ENCODE measurements at places on chromosomes 3 and 15. TPM values are rescaled to one million over a fixed set of nuclear protein-coding genes. Genes with fewer than 3 reads are reported as not detected.

- DNase-seq: no peak
Observed at GRCh38 chr3:87045473-87045872, 54.5 kb upstream of the VGLL3 start.

GRCh38 chr3:147392625-147392946 lies 13.8 kb downstream of the ZIC4 start:
- DNase-seq: no peak

DNA sequence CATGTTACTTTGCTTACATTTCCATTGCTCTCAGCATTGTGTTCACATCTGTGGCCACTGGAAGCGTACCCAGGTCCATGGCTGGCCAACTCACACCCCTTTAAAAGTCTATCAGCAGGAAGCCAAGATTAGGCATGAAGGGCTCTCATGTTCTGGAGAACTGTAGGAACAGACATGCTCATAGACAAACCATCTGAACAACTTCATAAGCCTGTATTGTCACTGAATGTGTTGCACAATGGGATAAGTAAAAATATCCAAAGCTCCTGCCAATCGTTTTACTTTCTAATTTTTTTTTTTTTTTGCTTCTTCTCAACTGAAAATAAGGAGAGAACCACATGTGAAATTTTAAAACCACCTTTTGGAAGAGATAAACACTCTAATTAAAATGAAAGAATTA lies 6.4 kb downstream of the RPLP1 start:
- DNase-seq: no peak

The DOCK3 gene
- total RNA-seq: 15.2 TPM

- peak; percentile 96 for DNase-seq
Observed at GRCh38 chr3:153209596-153209995, 47.6 kb downstream of the RAP2B start.

DNA sequence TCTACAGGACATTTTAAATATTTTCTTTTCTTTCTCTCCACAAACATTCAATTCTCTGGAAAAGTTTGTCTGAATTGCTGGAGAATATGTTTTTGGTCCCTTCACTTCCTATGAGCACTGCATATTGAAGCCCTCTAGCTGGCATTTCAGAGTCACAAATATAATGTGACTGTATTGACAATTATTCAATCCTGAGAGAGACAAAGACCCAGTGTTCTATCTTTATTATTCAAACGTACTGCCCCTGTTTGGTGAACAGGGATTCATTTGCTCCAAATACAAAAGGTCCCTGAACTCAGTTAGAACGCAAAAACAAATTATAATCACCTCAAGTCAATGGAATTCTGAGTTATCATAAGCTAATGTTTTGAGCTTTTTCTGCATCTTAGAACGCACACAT lies 173.1 kb upstream of the CDIN1 start:
- no peak for DNase-seq

The CLRN1 gene
- not detected for total RNA-seq

- no peak for DNase-seq
Observed at GRCh38 chr3:171257251-171258203, 202.7 kb downstream of the TNIK start.

DNA sequence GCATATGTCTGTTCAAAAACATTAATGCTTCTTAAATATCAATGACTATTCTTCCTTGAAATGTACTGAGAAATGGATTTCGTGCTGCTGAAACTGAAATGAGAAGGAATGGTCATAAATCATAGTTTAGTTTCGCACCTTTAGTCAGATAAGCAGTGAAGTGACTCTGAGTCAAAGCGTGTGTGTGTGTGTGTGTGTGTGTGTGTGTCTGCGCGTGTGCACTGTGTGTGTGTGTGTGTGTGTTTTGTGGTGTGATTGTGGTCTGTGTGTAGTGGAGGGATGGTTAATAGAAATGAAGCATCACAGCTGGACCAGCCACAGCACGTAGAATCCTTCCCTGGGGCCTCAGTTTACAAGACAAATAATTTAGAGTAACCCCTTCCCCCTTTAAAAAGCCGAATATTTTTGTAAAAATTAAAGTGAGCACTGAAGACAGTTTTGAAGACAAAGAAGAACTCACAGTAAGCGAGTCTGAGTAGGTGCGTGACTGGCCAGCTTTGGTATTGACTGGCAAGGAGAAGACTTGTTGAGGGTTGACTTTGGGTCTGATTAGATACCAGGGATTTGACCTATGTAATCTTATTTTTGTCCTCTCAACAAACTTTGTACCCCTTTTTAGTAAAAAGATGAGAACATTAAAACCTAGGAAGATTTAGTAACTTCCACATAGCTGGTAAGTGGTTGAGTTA lies 202.0 kb upstream of the IL12A start:
- no peak for DNase-seq

DNA sequence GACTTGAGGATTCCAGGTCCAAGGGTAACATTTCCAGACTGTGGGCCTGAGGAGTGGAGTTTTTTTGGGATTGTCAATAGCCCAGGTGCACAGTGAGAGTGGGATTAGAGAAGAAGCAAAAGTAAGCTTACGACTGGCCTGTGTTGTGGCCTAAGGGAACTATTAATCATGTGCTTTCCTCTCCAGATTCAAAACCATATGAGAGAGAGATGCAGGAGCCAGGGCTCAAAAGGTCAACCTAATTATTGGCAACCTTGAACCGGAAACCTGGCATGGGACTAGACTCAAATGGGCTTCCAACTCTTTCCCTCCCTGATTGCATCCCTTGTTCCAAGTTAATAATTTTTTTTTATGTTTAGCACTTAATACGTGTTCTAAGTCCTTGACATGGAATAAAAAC lies 242.1 kb upstream of the THRB start:
- no peak for DNase-seq

The SLC12A1 gene
- not detected for total RNA-seq

The POC1A gene
- 28.8 TPM for total RNA-seq

GRCh38 chr3:51970606-51971300 lies 3.1 kb downstream of the ABHD14B start:
- DNase-seq: no peak

- peak; percentile 60 for DNase-seq
Observed at GRCh38 chr3:167406876-167407492, 26.9 kb upstream of the ZBBX start.

DNA sequence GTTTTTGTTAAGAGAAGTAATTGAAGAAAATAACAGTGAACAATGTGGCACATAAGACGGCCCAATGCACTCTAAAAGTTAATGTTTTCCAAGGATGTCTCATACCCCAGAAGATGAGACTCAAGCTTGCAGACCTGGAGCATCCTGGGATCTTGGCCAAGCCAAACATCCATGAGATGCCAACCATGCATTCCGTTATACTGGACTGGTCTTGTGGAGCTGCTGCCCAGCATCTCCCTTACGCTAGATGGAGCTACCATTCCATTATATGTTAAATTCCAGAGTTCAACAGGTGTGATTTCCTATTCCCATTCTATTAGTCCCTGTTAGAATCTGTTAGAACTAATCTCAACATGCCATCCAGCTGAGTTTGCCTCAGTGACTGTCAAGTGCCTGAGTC lies 181.8 kb downstream of the PDCD6IP start:
- no peak for DNase-seq

GRCh38 chr3:164852866-164853265 lies 225.4 kb downstream of the SI start:
- DNase-seq: no peak

- no peak for DNase-seq
Observed at GRCh38 chr3:191761906-191762305, 300.9 kb downstream of the PYDC2 start.

DNA sequence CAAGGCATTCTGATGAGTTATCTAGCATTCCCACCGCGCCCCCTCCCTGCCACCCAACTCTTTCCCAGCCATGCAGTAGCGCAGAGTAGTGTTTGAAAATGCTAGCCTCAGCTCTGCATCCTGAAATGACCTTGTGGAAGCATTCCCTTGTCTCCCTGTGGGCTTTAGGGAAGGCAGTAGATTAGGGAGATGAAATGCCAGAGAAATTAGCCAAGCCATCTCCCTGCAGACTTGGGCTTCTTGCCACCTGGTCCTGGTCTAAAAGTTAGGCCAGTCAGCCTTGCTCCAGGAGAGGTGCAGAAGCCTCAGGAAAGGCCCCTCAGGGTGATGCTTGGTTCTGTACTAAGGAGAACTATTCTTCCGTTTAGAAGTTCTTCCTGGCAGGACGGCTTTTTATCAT lies 231.2 kb downstream of the CACNA2D3 start:
- no peak for DNase-seq

The NEDD4 gene
- total RNA-seq: 17.8 TPM

GRCh38 chr3:138935863-138936740 lies 10.8 kb downstream of the FOXL2 start:
- no peak for DNase-seq

The OIP5 gene
- total RNA-seq: 23.9 TPM

DNA sequence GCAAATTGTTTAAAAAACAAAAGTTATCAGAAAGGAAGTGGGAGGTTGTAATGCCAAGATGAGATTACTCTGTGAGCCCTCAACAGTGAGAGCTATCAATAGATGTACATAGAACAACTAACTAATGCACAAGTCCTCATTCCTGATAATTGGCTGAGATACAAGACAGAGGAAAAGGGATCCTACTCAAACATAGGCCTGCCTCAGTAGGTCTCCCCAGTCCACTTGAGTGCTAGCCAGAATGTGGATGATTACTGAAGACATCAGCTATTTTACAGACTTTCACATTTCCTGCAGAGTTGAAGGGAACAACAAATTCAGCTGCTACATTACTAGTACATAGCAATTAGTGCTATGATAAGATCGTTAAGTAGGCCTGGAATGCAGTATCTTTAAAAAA lies 981.9 kb downstream of the TUSC7 start:
- DNase-seq: no peak

GRCh38 chr3:160831401-160831800 lies 75.4 kb downstream of the PPM1L start:
- no peak for DNase-seq

The IMPG2 gene
- 0.05 TPM for total RNA-seq

- DNase-seq: no peak
Observed at GRCh38 chr3:102570511-102570910, 135.7 kb downstream of the ZPLD1 start.

DNA sequence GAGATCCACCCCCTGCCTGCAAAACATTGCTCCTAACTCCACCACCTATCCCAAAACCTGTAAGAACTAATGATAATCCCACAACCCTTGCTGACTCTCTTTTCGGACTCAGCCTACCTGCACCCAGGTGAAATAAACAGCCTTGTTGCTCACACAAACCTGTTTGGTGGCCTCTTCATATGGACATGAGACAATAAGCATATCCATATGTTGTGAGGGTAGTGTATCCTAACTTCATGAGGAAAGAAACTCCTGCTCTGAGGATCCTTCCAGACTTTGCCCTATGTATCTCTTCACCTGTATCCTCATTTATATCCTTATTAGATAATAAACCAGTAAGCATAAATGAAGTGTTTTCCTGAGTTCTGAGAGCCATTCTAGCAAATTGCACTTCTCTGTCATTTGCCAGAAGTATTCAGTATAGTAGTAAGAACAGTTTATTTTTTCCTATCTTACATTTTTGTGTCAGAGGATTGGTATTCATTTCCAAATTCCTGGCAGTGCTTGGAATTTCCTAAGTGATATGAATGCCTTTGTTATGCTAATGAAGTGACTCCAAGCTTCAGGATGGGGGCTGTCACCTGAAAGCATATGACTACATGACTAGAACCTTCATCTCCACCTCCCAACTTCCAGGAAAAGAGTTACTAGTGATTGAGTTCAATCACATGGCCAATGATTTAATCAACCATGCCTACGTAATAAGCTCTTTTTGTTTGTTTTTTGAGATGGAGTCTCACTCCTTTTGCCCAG lies 30.2 kb downstream of the TTBK2 start:
- peak; percentile 41 for DNase-seq

Data from PC-9 (cell line).